Breast epithelium (tissue), 4 donors: ENCODE measurements at places on chromosomes 13 and 19. TPM values are rescaled to one million over a fixed set of nuclear protein-coding genes. Genes with fewer than 3 reads are reported as not detected.

Gene LGI4
- total RNA-seq: 37.8 TPM

DNA sequence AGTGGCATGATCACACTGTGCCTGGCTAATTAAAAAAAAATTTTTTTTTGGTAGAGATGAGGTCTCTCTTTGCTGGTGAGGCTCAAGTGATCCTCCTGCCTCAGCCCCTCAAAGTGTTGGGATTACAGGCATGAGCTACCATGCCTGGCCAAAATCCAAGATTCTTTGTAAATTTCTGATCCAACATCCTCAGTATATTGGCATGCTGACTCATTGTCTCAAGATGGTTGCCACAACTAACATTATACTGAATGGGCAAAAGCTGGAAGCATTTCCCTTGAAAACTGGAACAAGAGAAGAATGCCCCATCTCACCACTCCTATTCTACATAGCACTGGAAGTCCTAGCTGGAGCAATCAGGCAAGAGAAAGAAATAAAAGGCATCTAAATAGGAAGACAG is 100.0 kb downstream of the KLF5 start:
- H3K27me3 ChIP-seq: no peaks in the 10 kb centered on the region
- no peak for DNase-seq
- H3K27ac ChIP-seq: no peak overlapping the region

DNA sequence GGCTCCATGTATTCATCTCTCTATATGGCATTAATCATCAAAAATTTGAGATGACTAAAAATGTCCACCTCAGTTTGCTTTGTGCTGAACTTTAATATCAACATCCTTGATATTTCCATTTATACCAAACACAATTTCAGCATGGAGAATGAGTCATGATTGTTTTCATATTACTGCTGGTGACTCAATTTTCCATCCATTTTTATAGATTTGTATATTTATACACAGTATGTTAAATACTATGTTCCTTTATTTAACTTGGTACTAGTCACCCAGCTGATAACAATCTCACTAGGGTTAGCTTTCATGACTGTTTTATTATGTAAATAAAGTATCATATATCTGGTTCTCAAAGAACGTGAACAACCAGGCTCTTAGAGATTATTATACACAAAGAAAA is 1255.1 kb downstream of the SLITRK1 start:
- H3K27ac ChIP-seq: no peak overlapping the region
- H3K36me3 ChIP-seq: no peaks in the 10 kb centered on the region
- no peak for DNase-seq
- H3K4me1 ChIP-seq: no peaks in the 10 kb centered on the region
- no peak overlapping the region for H3K4me3 ChIP-seq

GRCh38 chr19:55474269-55475265 is 1.9 kb upstream of the ZNF628 start:
- no peak overlapping the region for H3K4me3 ChIP-seq
- peaks cover 5% of the 10 kb centered on the region for H3K4me1 ChIP-seq
- no peaks in the 10 kb centered on the region for H3K36me3 ChIP-seq
- no peak for DNase-seq

- H3K27ac ChIP-seq: no peak overlapping the region
- H3K4me1 ChIP-seq: no peaks in the 10 kb centered on the region
- H3K4me3 ChIP-seq: no peak overlapping the region
Observed at GRCh38 chr13:23365652-23366051, 67.8 kb downstream of the SACS start.

GRCh38 chr19:2543463-2544442 is 67.8 kb downstream of the GADD45B start:
- H3K4me1 ChIP-seq: peaks cover 23% of the 10 kb centered on the region
- peak; percentile 94 for DNase-seq
- no peaks in the 10 kb centered on the region for H3K27me3 ChIP-seq
- H3K4me3 ChIP-seq: peak overlapping the region; percentile 31

Gene DLL3
- total RNA-seq: not detected

Gene GPR12
- 0.33 TPM for total RNA-seq

DNA sequence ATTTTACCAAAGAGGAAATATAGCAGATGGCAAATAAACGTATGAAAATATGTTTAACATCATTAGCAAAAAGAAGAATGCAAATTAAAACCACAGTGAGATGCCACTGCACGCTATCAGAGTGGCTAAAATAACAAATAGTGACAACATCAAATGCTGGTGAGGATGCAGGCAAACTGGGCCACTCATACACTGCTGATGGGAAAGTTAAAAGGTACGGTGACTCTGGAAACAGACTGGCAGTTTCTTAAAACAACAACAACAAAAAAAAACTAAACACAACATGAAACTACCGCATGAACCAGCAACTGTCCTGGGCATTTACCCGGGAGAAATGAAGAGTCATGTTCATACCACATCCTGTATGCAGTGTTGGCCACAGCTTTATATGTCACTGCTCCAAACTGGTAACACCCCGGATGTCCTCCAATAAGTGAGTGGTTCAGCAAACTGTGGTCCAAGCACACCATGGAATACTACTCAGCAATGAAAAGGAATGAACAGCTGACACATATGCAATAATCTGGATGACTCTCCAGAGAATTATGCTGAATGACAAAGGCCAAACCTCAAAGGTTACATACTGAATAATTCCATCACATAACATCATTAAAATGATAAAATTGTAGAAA is 22.3 kb downstream of the EPS15L1 start:
- no peak overlapping the region for H3K4me3 ChIP-seq
- H3K36me3 ChIP-seq: no peaks in the 10 kb centered on the region
- no peak for DNase-seq
- H3K27ac ChIP-seq: no peak overlapping the region
- peaks cover 6% of the 10 kb centered on the region for H3K4me1 ChIP-seq

Gene OR4F17
- total RNA-seq: not detected

DNA sequence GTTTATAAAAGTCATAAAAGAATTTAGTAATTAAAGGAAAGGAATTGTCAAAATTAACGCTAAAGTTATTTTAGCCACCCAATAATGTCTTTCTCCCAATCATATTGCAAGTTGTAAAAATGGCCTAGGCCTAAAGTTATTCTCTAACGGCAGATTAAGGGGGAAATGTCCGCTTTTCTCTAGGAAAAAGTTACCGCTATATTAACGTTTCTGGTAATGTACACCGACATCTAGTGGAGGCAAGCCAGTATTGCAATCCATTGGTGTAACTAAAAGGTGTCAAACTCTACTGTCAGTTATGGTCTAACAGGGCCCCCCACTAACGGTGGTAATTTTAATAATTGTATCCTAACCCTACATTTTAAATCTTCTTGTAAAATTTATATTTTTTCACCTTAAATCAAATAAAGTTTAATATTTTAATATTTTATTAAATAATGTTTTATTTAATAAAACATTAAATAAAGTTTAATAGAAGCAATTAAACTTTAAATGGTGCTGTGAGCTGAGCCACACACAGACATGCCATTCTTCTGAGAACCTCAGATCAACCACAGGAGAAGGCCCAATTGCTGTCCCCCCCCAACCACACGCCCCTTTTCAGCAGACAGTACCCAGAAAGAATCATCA is 35.9 kb upstream of the ZSCAN5A start:
- no peaks in the 10 kb centered on the region for H3K36me3 ChIP-seq
- no peak for DNase-seq
- no peaks in the 10 kb centered on the region for H3K4me1 ChIP-seq
- no peaks in the 10 kb centered on the region for H3K27me3 ChIP-seq

GRCh38 chr13:72556945-72557344 is 170.5 kb downstream of the MZT1 start:
- DNase-seq: no peak
- no peaks in the 10 kb centered on the region for H3K36me3 ChIP-seq
- H3K4me3 ChIP-seq: no peak overlapping the region
- H3K27ac ChIP-seq: no peak overlapping the region
- H3K27me3 ChIP-seq: no peaks in the 10 kb centered on the region

Gene OLFM2
- total RNA-seq: 7.2 TPM

DNA sequence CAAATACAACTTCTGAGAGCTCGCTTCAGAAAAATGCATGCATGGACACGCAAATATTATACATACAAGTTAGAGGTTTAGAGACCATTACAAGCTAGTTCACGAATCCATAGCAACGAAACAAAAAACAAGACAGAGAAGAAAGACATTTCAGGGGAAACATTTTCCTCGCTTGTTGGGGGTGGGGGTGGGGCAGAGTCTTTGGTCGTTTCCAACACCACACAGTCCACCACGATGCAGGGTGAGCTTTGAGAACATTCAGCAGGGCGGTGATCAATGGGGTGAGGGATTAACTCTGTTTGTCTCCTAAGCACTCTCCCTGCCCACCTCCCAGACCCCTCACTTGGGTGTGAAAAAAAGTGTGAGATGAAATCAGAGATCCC is 651 bp downstream of the OXGR1 start:
- no peaks in the 10 kb centered on the region for H3K4me1 ChIP-seq
- peak overlapping the region; percentile 58 for H3K4me3 ChIP-seq
- no peak for DNase-seq
- no peak overlapping the region for H3K27ac ChIP-seq

- H3K4me1 ChIP-seq: no peaks in the 10 kb centered on the region
- H3K4me3 ChIP-seq: peak within 1 kb of the TSS; percentile 62
- peak within 1 kb of the TSS; percentile 41 for H3K27ac ChIP-seq
Observed at GRCh38 chr13:71867131-71867814, at the start of gene DACH1. TSS of gene DACH1 (minus strand) at chr13:71867204.

DNA sequence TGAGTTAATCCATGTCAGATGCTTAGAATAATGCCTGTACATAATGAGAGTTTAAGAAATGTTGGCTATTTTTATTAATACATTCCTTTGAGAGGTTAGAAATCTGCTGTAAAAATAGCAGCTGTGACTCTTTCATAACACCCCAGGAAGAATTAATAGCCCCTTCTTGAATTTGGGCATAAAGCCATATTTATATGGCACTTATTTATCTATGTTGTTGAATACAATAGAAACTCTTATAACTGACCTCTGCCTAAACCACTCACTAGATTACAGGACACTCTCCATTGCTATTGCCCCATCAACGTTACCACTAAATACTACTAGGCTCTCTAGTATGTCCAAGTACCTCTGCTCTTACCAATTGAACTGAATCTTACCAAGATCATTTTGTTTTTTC is 16.3 kb downstream of the NEK5 start:
- H3K36me3 ChIP-seq: no peaks in the 10 kb centered on the region
- H3K4me3 ChIP-seq: no peak overlapping the region
- no peak for DNase-seq
- no peak overlapping the region for H3K27ac ChIP-seq
- H3K4me1 ChIP-seq: no peaks in the 10 kb centered on the region

GRCh38 chr19:8703223-8703622 is 4.6 kb upstream of the ACTL9 start:
- H3K36me3 ChIP-seq: no peaks in the 10 kb centered on the region
- peaks cover 23% of the 10 kb centered on the region for H3K27me3 ChIP-seq
- DNase-seq: no peak

DNA sequence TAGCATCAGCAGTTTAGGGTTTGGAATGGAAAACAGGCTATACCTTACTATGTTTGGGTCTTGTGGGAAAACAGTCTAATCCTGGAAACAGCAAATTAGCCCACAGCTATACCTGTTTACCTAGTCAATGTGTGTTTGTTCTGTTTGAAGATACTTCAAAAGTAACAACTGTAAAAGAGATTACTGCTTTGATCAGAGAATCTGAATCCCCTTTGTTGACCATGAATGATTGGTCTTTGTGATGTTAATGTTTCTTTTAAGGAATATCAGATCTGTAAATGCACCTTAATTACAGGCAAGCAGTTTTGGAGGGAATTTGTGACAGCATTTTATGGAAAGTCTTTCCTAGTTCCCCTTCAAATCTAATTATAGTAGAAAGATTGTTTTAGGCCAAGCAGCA is 20.7 kb upstream of the KLF5 start:
- no peak for DNase-seq
- no peaks in the 10 kb centered on the region for H3K4me1 ChIP-seq
- no peak overlapping the region for H3K27ac ChIP-seq
- no peaks in the 10 kb centered on the region for H3K36me3 ChIP-seq
- H3K27me3 ChIP-seq: no peaks in the 10 kb centered on the region

- H3K4me3 ChIP-seq: peak overlapping the region; percentile 61
- peak; percentile 58 for DNase-seq
- no peaks in the 10 kb centered on the region for H3K27me3 ChIP-seq
- peaks cover 5% of the 10 kb centered on the region for H3K4me1 ChIP-seq
- no peaks in the 10 kb centered on the region for H3K36me3 ChIP-seq
Observed at GRCh38 chr19:16283210-16284061, 41.2 kb upstream of the KLF2 start.

GRCh38 chr19:45340899-45341453 is 426 bp downstream of the KLC3 start:
- peaks cover 11% of the 10 kb centered on the region for H3K27me3 ChIP-seq
- peak overlapping the region; percentile 78 for H3K27ac ChIP-seq
- peak; percentile 33 for DNase-seq

GRCh38 chr13:34349091-34349722 is 531.3 kb downstream of the RFC3 start:
- DNase-seq: peak; percentile 34
- peak overlapping the region; percentile 71 for H3K27ac ChIP-seq
- H3K4me3 ChIP-seq: no peak overlapping the region
- H3K27me3 ChIP-seq: no peaks in the 10 kb centered on the region
- no peaks in the 10 kb centered on the region for H3K36me3 ChIP-seq

- H3K4me3 ChIP-seq: no peak overlapping the region
- DNase-seq: no peak
- H3K4me1 ChIP-seq: no peaks in the 10 kb centered on the region
- H3K27me3 ChIP-seq: no peaks in the 10 kb centered on the region
- H3K36me3 ChIP-seq: no peaks in the 10 kb centered on the region
Observed at GRCh38 chr13:64962404-64962803, 2267.7 kb downstream of the PCDH9 start.

- H3K4me1 ChIP-seq: no peaks in the 10 kb centered on the region
- H3K36me3 ChIP-seq: no peaks in the 10 kb centered on the region
- DNase-seq: no peak
- H3K4me3 ChIP-seq: no peak overlapping the region
Observed at GRCh38 chr13:76647550-76647949, 238.7 kb downstream of the KCTD12 start.

DNA sequence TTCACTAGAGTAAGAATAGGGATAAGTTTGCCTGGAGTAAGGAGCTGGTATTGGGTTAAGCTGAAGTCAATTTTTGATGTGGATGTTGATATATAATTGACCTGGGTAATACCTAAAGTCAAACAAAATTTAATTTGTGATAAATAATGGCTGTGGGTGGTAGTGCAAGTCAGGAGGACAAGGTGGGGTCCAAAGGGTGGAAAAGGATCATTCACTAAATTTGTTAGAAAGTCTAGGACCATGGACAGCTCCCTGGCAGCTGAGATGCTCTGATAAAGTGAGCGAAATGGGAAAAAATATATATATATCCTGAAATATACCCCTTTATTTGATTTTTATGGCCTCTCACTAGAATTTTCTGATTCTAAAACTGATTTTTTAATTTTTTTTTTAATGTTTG is 463.5 kb downstream of the GPC6 start:
- no peak for DNase-seq
- no peak overlapping the region for H3K27ac ChIP-seq
- no peaks in the 10 kb centered on the region for H3K4me1 ChIP-seq
- H3K27me3 ChIP-seq: no peaks in the 10 kb centered on the region
- no peak overlapping the region for H3K4me3 ChIP-seq

Gene MTMR6
- 17.4 TPM for total RNA-seq
